ENCODE measurements at places on chromosomes 16 and 17.
A peak's percentile ranks its signal among the peaks of the same experiment; 100 is the strongest.

DNA sequence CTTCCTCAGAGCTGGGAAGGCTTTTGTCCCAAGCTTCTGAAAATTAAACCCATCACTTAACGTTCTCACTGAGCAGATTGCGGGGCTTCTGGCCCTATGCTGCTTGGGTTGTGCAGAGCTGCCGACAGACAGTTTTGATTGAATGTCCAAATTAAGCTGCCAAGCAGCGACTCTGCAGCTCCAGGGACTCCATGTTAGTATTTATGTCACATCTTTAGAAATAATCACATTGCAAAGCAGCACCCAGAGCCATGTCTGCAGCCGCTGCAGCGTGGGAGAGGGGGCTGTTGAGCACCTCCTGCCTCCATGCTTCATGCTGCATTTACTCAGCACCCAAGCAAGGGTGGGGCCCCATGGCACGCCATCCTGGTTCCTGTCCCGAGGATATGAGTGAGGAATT, 178.2 kb upstream of the CACNG3 start:
- H3K36me3 ChIP-seq, result no peaks in the 10 kb centered on the region
- no peak overlapping the region for H3K4me3 ChIP-seq
- H3K4me1 ChIP-seq, result no peaks in the 10 kb centered on the region
- no peak for DNase-seq
- peaks cover 3% of the 10 kb centered on the region for H3K27me3 ChIP-seq
- H3K27ac ChIP-seq, result no peak overlapping the region

- no peak overlapping the region for H3K27ac ChIP-seq
- H3K4me3 ChIP-seq, result no peak overlapping the region
- H3K27me3 ChIP-seq, result 0 out of 2 replicates have a peak, but pooled peaks cover 5% of the 10 kb centered on the region
- H3K36me3 ChIP-seq, result no peaks in the 10 kb centered on the region
Measured at GRCh38 chr17:61383689-61384201, 15.9 kb upstream of the TBX2 start.

- no peak overlapping the region for H3K27ac ChIP-seq
- peaks cover 12% of the 10 kb centered on the region for H3K4me1 ChIP-seq
Measured at GRCh38 chr17:62673614-62674362, 46.3 kb downstream of the MRC2 start.

GRCh38 chr17:57957886-57958285, 2.7 kb upstream of the CUEDC1 start:
- no peak for DNase-seq
- H3K4me1 ChIP-seq, result peaks cover 27% of the 10 kb centered on the region
- H3K27me3 ChIP-seq, result peaks cover 8% of the 10 kb centered on the region
- no peak overlapping the region for H3K4me3 ChIP-seq
- H3K36me3 ChIP-seq, result no peaks in the 10 kb centered on the region
- H3K27ac ChIP-seq, result no peak overlapping the region

DNA sequence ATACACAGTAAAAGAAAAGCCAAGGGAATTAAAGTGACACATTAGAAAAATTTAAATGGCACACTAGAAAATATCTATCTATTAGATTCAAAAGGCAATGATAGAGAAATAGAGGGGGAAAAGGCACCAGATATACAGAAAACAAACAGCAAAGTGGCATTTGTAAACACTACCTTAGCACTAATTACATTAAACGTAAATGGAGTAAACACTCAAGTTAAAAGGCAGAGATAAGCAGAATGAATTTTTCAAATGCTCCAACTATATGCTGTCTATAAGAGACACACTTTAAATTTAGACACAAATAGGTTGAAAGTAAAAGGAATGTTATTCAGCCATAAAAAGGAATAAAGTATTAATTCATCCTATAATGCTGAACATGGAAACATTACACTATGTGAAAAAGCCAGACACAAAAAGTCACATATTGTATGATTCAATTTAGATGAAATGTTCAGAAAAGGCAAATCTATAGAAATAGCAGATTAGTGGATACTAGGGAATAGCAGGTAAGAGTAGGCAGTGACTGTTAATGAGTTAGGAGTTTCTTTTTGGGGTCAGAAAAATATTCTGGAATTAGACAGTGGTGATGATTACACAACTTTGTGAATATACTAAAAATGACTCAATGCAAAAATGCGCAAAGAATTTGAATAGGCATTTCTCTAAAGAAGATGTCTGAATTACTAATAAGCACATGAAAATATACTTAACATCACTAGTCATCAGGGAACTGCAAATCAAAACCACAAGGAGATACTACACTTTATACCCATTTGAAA, 92.4 kb downstream of the BRIP1 start:
- peaks cover 58% of the 10 kb centered on the region for H3K36me3 ChIP-seq
- peak; percentile 82 for DNase-seq
- H3K4me3 ChIP-seq, result no peak overlapping the region

DNA sequence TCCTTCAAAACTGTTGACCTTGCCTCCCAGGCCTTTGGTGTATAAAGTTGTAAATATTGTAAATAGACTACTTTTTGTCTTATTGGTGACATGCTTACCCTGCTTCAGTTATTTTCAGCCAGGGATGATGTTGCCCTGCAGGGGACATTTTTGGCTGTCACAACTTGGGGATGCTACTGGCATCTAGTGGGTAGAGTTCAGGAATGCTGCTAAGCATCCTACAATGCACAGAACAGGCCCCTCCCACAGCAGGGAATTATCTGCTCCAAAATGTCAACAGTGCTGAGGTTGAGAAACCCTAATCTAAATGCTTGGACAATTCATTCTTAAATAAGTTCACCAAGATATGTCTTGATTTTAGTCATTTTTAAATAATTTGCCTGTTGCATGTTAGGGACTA, 459.8 kb downstream of the PMP22 start:
- peaks cover 3% of the 10 kb centered on the region for H3K27me3 ChIP-seq
- H3K4me3 ChIP-seq, result no peak overlapping the region
- no peak for DNase-seq
- H3K36me3 ChIP-seq, result peaks cover 5% of the 10 kb centered on the region
- no peak overlapping the region for H3K27ac ChIP-seq
- H3K4me1 ChIP-seq, result peaks cover 16% of the 10 kb centered on the region

DNA sequence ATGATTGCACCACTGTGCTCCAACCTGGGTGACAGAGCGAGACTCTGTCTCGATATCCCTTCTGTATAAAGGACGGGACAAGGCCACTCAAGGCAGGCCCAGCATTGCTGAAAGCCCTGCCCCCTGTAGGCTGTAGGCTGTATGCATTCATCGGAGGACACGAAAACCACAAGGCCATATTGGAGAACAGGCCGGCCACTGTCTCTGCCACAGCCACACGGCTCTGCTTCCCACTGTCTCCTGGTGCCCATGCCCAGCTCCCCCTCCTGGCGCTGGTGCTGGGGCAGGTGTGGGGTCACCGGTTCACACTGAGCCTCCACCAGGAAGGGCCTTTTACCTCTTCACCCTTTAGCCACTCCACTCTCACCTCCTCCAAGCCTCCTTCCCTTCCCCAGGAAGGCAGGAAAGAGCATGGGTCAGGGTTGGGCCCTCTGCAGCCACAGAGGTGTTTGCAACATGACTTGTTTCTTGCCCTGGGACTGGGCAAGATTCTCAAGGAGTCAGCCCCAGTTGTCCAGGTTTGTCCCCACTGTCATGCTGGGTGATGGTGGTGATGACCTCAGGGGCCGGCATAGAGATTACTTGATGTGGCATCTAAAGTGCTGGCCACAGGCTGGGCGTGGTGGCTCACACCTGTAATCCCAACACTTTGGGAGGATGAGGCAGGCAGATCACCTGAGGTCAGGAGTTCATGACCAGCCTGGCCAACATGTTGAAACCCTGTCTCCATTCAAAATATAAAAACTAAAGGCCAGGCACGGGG, 5.3 kb upstream of the NTN3 start:
- DNase-seq, result no peak
- no peaks in the 10 kb centered on the region for H3K36me3 ChIP-seq
- H3K27me3 ChIP-seq, result peaks cover 4% of the 10 kb centered on the region
- no peak overlapping the region for H3K27ac ChIP-seq
- peaks cover 6% of the 10 kb centered on the region for H3K4me1 ChIP-seq
- no peak overlapping the region for H3K4me3 ChIP-seq

DNA sequence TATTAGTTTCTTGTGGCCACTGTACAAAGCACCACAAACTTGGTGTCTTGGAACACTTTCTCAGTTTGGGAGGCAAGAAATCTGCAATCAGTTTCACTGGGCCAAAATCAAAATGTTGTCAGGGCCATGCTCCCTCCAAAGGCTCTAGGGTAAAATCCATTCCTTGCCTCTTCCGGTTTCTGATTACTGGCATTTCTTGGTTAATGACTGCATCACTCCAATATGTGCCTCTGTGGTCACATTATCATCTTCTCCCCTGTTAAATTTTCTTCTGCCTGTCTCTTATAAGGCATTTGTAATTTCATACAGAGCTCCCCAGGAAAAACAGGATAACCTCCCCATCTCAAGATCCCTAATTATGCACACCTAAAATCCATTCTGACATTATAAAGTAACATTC, 34.8 kb downstream of the ZNF287 start:
- peaks cover 8% of the 10 kb centered on the region for H3K36me3 ChIP-seq
- no peak for DNase-seq
- H3K27me3 ChIP-seq, result peaks cover 31% of the 10 kb centered on the region
- H3K4me1 ChIP-seq, result peaks cover 28% of the 10 kb centered on the region
- no peak overlapping the region for H3K27ac ChIP-seq

DNA sequence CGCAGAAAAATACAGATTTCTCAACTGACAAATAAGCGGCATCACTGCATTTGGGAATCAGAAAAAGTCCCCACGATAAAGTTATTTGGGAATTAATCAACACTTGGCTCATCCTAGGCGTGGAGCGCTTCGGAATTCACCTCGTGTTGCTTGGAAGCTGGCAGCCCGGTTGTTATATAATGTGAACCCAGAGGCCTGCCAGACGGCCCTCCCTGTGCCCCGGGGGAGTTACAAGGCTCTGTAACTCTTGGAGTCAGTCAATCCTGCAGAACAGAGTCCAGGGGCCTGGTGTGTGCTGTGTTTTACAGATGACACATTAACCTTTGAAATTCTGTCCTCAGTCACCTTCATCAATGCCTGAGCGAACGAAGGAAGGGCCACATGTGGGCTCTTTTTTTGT, 111.1 kb downstream of the PITPNC1 start:
- no peak for DNase-seq
- H3K27ac ChIP-seq, result no peak overlapping the region
- no peaks in the 10 kb centered on the region for H3K27me3 ChIP-seq

DNA sequence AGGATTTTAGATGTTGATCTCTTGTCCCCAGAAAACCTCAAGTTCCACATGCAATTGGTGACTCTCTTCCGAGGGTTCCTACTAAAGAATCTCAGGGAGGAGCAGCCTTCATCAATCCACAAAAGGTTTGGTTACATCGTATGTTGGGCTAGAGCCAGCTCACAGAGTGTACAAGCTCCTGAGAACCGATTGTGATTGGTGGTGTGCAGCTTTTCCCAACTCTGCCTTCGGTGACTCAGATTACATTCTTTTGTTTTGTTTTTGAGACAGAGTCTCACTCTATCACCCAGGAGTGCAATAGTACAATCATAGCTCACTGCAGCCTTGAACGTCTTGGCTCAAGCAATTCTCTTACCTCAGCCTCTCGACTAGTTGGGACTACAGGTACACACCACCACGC, 172.4 kb downstream of the PMP22 start:
- H3K4me1 ChIP-seq, result no peaks in the 10 kb centered on the region
- H3K36me3 ChIP-seq, result no peaks in the 10 kb centered on the region
- H3K27me3 ChIP-seq, result peaks cover 13% of the 10 kb centered on the region
- DNase-seq, result peak; percentile 29
- no peak overlapping the region for H3K27ac ChIP-seq
- H3K4me3 ChIP-seq, result no peak overlapping the region

DNA sequence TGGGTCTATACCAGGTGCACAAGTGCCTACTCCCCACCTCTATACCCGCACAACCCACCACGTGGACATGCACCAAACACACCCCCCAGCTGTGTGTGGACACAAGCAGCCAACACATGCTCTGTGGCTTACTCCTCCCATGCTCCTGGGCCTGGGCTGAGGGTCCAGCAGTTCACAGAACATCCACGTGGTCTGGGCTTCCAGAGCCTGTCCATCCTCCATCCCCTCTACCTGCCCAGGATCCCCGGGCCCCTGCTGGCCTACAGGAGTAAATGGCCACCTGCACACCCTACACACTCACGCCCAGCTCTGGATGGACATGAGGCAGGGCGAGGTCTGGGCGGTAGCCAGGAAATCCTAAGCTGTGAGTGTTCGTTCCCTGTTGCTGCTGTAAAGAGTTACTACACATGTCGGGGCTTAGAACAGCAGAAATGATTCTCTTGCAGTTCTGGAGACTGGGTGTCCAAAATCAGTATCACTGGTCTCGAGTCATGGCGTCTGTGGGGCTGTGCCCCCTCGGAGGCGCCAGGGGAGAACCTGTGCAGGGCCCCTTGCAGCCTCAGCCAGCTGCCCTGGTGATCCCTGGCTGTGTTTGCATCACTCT, 15.0 kb upstream of the RAI1 start:
- H3K27ac ChIP-seq, result peak overlapping the region; percentile 15
- peaks cover 31% of the 10 kb centered on the region for H3K4me1 ChIP-seq
- DNase-seq, result peak; percentile 80
- H3K27me3 ChIP-seq, result peaks cover 3% of the 10 kb centered on the region
- H3K36me3 ChIP-seq, result no peaks in the 10 kb centered on the region
- H3K4me3 ChIP-seq, result no peak overlapping the region

- peaks cover 14% of the 10 kb centered on the region for H3K36me3 ChIP-seq
- peaks cover 9% of the 10 kb centered on the region for H3K4me1 ChIP-seq
- H3K4me3 ChIP-seq, result no peak overlapping the region
- H3K27ac ChIP-seq, result no peak overlapping the region
Measured at GRCh38 chr17:79941088-79942010, 94.3 kb downstream of the TBC1D16 start.

GRCh38 chr16:57614536-57614935, 13.9 kb upstream of the ADGRG1 start:
- peaks cover 22% of the 10 kb centered on the region for H3K4me1 ChIP-seq
- H3K36me3 ChIP-seq, result no peaks in the 10 kb centered on the region
- no peak overlapping the region for H3K4me3 ChIP-seq
- H3K27ac ChIP-seq, result no peak overlapping the region
- no peak for DNase-seq
- peaks cover 16% of the 10 kb centered on the region for H3K27me3 ChIP-seq

GRCh38 chr16:27226476-27226875, 23.1 kb downstream of the KDM8 start:
- no peaks in the 10 kb centered on the region for H3K36me3 ChIP-seq
- DNase-seq, result no peak
- H3K27ac ChIP-seq, result no peak overlapping the region
- peaks cover 4% of the 10 kb centered on the region for H3K27me3 ChIP-seq
- H3K4me1 ChIP-seq, result peaks cover 26% of the 10 kb centered on the region

DNA sequence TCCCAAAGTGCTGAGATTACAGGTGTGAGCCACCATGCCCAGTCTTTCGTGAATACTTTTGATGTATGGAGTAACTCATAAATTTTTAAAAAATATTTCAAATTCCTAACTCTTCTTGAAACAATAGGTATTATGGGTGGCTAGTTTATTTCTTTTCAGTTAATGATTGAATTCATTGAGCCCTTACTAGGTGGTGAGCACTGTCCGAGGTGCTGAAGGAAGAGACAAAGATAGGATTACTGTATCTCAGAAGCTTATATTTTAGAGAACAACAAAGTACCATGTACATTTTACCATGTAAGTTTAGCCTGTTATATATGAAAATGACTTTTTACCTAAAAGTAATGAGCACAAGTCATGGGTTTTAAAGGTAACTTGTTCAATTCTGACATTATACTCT, 418.3 kb downstream of the NPIPA7 start:
- H3K36me3 ChIP-seq, result no peaks in the 10 kb centered on the region
- H3K27ac ChIP-seq, result no peak overlapping the region
- no peak for DNase-seq
- H3K27me3 ChIP-seq, result no peaks in the 10 kb centered on the region
- H3K4me1 ChIP-seq, result no peaks in the 10 kb centered on the region
- no peak overlapping the region for H3K4me3 ChIP-seq
